ENCODE measurements at places on chromosomes 3 and 15.

GRCh38 chr3:57163751-57164150, 1.4 kb downstream of the IL17RD start:
- no peak for DNase-seq

DNA sequence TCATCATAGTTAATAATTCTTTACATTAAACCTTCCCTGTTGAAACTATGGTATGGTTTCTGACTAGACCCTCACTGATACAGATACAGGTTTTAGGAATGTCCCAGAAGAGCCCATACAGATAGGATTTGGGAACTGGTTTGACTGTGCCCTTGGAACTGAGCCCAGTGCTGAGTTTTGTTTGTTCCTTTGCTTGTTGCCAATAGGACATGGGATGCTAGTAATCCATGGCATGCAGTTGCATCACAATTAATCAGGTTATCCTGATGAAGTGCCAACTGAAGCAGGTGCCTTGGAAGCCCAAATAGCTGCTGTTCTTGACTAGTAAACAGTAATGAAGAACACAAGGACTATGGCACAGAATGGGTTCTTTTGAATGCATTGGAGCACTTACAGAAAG, 230.6 kb downstream of the NEK10 start:
- DNase-seq = no peak

DNA sequence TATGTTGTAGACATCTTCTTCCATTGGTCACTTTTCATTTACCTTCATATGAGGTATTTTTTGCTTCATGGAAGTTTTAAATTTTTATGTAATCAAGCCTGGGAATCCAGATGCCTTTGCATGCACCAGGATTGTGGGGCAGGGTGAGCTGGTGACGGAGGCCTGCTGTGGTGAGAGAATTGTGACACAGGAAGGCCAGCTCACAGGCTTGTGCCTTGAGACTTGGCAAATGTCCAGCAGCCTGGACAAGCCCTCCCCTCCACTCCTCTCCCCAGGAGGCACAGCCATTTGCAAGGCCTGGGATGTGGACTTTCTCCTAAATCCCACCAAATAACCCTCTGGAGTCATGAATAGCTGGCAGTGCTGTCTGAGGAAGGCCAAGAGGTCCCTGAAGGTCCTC, 67.4 kb downstream of the RHCG start:
- DNase-seq = no peak

DNA sequence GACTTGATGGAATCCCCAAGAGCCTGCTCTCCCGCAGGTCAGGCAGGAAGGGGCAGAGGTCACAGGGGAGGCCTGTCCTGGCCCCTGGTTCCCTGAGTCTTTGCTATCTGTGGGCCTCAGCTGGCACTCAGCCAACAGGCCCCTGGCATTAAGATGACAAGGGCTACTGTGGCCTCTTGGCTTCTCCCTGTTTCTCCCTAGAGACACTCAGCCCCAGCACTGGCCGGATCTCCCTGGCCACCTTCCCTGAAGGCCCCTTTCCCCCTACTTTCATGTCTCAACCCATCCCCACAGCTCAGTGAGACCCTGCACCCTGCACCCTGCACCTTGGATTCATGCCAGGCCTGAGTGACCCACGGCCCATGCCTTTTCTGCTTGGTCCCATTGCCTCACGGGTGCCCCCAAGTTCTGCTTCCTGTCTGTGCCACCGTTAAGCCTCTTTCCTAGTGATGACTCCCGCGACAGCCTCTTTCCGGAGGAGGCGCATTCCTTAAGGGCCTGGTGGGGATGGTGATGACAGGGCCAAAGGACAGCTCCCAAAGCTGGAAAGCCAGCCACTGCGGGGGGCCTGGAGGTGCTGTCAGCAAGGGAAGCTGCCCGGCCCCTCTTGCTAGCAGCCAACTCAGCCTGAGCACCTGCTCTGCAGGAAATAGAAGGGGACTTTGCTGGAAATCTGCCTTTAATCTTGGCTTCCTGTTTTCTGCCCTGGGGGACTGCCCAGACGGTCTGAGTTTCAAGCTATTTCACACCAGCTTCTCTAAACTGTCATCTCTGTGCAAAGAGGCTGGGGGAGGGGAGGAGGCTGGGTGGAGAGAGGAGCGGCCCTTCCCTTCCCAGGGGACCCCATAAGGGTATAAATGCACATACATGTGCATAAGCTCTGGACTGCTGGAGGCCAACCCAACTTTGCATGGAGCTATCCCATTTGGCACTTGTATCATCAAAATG, 4.8 kb upstream of the CSK start:
- DNase-seq = no peak

- no peak for DNase-seq
These were observed 75.3 kb downstream of the STXBP5L start for GRCh38 chr3:120983321-120983665.

DNA sequence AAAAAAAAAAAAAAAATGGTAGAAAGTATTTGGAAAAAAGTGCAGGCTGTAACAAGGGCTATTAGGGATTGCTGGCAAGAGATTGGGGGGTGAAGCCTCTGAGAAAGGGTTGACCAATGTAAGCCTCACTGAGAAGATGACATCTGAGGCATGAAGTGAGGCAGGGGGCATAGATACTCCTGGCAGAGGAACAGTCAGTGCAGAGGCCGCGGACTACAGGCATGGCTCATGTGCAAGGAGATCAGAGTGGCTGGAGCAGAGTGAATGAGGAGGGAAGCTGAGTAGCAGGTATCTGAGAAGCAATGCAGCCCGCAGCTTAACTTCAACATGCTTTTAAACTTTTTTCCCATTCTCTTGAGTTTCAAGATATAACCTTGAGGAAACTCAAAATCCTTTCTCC, 5.4 kb downstream of the FBXL22 start:
- DNase-seq = no peak

DNA sequence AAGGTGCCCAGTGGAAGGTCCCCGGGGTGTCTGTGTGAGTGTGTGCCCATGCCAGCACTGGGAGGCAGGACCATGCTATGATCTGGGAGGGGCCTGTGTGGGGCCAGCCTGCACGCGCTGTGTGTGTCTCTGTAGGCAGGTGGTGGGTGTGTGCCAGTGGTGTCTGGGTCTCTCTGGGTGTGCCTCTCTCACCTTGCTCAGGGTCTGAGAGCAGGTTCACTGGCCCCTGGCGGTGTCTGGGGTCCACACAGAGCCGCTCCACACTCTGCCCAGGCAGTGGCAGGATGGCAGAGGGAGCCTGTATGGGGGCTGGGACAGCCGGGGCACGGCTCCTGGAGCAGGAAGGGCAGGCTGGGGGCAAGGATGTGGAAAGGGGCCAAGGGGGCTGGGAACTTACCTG, 12.6 kb downstream of the ITIH4 start:
- no peak for DNase-seq

All from stimulated activated CD4-positive, alpha-beta T cell treated with anti-CD3 and anti-CD28 coated beads, Interleukin-4, amount 100 ng/mL, for 48 hours (primary cell).